ENCODE measurements at places on chromosomes 3 and 15.

DNA sequence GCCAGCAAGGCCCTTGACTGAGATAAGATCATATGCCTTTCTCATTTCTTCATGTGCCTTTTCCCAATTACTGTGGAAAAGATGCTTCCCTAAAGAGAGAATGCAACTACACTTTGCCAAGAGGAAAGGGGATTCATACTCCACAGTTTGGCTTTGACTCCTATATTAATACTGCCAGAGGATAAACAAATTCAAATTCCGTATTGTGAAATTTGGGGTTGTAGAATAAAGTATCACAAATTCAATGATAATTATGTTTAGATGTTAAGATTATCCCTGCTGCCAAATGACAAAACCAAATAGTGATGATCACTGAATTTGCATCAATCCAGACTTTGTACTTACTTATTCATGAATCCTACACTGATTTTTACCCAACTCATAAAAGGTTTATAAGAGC is 88.5 kb upstream of the MNS1 start:
- no peak for DNase-seq

- DNase-seq: no peak
Measured at GRCh38 chr3:64209866-64210621, 15.2 kb downstream of the PRICKLE2 start.

- peak; percentile 26 for DNase-seq
Measured at GRCh38 chr3:42600958-42601675, 631 bp downstream of the NKTR start.

- no peak for DNase-seq
Measured at GRCh38 chr3:15983693-15984092, 185.9 kb upstream of the ANKRD28 start.

GRCh38 chr3:146071632-146072031 is 89.4 kb downstream of the PLOD2 start:
- no peak for DNase-seq

DNA sequence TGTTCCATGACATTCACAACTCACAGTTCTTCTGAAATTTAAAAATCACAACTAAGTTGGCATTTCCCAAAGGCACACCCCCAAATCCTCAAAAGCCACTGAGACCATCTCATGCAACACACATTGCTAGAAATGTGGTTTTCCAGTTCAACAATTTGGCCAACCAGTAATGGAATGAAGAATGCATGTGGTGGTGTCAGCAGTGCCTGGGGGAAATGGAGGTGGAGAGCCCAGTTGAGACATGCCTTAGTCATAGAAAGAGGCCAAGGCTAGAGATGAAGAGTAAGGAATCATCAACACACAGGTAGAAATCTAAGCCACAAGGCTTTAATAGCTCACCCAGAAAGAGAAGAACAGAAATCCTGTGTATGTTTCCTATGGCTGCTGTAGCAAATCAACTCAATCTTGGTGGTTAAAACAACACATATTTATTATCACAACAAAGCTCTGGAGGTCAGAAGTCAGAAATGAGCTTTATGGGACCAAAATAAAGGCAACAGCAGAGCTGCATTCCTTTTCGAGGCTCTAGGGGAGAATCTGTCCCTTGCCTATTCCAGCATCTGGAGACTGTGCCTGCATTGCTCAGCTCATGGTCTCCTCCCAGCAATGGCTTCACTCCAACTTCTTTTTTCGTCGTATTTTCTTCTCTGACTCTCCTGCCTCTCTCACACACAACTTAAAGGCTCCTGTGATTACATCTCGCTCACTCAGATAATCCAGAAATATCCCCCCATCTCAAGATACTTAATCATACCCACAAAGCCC is 54.0 kb downstream of the SNTN start:
- no peak for DNase-seq

GRCh38 chr3:193879864-193880242 is 256.1 kb upstream of the HES1 start:
- DNase-seq: no peak

GRCh38 chr3:13644341-13645117 is 95.6 kb downstream of the FBLN2 start:
- no peak for DNase-seq

DNA sequence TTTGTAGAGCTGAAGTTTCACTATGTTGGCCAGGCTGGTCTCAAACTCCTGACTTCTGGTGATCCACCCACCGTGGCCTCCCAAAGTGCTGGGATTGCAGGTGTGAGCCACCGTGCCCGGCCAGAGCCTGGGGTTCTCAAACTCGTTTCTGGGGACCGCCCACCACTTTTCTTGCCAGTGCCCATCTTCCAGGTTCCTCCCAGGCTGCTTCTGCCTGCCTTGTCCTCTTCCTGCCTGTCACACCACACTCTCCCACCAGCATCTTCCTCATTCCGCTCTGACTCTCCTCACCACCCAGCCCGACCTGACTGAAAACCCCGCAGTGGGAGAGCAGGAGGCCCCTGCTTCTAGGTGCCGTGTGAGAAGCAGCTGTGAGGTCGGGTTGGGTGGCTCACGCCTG is 3.1 kb upstream of the DYNLT2B start:
- no peak for DNase-seq

DNA sequence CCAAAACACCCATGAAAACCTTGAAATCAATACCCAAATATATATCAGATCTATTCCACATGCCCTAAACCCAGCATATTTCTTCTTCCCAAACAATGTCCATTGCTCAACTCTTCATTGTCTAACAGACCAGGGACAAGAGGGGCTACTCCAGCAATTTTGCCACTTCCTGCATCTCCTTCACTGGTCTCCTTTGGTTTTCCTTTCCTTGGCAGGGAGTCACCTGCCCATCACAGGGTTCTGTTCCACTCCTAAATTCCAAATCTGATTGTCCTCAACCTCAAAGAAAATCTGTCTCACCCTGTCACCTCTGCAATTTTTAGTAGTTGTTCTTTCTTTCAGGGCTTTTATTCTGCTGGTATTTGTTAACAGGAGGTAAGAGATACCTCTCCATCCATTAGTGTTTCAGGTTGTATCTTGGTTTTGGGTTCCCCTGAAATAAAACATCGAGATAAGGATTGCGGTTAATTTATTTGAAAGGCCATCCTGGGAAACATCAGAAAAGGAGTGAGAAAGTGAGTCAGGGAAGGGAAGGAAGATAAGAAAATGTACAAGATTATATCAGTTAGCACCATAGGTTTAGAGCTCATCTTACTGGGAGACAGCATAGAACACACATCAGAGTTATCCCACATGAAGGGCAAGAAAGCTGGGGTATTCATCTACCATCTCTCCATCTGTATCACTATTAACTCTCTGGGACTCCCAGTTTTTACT is 13.6 kb downstream of the ZBED2 start:
- DNase-seq: no peak

- no peak for DNase-seq
Measured at GRCh38 chr3:54476891-54477290, 354.5 kb downstream of the CACNA2D3 start.

DNA sequence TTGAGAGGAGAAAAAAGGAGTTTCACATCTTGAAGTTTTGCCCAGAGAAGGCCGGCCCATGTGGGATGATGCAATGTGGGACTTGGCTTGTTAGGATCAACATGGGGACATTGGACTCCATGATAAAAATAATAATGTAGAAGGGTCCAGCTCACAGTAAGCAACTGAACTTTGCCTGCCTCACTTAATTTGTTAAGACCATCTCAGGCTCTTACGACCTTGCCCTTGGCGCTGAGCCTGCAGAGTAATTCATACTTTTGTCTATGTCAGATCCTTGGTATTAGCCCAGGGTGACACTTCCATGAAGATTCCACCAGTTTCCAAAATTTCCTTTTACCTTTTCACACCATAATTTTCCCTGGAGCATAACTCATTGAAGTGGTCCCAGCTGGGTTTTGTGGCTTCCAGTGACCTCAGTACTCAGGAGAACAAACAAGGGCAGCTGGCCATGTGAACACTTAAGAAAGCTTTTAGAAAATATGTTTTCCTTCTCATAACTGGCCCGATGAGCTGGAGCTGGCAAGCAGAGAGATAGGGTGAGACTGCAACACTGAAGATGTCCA is 315.4 kb upstream of the RASGRP1 start:
- DNase-seq: no peak

DNA sequence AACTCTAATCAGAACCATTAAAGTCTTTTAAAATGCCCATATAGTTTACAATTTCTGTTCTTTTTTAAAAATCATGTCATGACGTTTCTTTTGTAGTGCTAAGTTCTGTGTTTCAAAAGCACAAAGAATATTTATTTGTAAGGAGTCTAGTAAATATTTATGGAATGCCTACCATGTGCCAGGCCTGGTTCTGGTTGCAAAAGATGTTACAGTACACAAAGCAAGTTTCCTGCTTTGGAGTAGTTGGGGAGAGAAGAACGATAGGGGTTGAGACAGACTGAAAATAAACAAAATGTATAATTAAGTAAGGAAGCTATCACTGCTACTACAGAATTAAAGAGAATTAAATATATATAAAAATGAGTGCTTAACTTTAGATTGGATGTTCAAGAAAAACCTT is 86.8 kb upstream of the CMSS1 start:
- no peak for DNase-seq
